NB4 (cell line): ENCODE measurements at places on chromosomes 1 and 21.

- DNase-seq, result no peak
Measured at GRCh38 chr21:42042651-42043050, 28.5 kb upstream of the UMODL1 start.

- DNase-seq, result no peak
Measured at GRCh38 chr21:28821276-28822122, 171.2 kb downstream of the LTN1 start.

DNA sequence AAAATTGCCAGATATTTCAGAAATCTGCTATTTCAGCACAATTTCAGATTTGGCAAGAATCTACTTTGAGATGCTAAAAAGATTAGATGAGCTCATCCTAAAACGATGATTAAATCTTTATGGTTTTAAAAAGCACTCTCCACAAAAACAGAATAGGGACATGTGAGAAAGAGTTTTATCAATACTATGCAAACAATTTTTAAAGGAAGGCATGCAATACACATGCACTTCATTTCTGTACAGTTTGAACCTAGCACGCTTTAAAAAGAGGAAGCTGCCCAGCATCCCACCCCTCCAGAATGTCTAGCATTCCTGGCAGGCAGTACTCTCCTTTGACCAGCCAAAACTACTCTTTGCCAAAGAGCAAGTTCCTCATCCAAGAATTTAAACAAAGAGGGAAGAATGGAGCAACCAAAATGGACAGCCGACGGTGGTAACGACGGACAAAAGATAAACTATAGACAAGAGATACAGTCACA lies 1.3 kb downstream of the ARHGAP29 start:
- DNase-seq, result no peak

- no peak for DNase-seq
Measured at GRCh38 chr1:114216431-114217173, 62.9 kb upstream of the SYT6 start.

DNA sequence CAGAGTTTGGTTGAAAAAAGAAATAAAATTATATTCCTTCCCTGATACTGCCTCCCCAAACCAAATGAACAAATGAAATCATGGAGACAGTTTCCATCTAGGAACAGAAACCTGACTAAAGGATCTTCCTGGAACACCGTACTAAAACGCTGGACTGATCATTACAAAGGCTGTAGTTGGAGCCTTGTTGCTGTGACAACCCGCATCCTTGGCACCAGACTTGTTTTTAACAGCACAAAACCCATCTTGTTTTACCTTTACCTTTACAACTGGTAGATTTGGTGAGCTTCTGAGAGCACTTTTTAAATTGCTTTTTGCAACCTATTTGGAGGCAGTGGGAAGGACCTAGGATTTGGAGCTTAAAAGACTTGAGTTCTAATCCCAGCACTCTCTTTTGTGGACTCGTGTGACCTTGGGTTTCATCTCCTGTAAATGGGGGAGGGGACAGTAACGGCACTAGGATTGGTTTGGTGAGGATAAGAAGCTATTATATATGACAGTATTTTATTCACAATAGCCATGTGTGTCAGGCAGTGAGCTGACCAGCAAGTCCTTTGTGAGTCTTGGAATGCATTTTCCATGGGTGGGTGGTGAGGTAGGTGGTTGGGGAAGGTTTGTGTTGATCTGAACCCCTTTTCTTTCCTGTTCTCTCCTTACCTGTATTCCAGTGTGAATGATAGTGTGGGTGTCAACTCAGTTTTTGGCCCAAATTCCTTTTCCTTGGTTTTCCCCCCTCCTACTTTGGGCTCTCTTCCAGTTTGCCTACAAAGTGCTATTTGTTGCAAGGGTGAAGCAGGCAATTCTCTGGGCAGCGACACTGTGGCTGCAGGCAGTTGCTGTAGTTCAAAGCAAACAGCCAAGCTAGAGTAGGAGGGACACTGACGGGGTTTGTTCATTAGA lies 12.6 kb downstream of the LRRC8D start:
- DNase-seq, result no peak

- DNase-seq, result no peak
Measured at GRCh38 chr1:60151311-60151710, 77.7 kb upstream of the C1orf87 start.

DNA sequence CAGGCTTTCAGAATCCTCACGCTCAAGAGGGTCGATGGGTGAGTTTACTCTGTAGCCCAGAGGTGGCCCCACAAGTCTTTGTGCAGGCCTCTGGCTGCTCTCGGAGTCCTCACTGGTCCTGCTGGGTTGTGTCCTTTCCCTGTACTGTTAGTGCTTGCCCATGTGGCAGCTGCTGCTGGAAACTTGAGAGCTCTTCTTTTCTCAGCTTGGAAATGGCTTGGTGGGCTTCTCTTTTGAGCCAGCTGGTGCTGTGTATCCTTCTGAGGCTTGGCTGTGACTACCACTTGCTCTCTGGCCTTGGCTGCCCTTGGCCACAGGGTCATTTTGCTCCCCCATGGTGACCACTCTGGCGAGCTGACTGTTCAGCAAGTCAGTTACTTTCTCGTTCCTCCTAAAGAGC lies 82.2 kb upstream of the LMO4 start:
- no peak for DNase-seq

DNA sequence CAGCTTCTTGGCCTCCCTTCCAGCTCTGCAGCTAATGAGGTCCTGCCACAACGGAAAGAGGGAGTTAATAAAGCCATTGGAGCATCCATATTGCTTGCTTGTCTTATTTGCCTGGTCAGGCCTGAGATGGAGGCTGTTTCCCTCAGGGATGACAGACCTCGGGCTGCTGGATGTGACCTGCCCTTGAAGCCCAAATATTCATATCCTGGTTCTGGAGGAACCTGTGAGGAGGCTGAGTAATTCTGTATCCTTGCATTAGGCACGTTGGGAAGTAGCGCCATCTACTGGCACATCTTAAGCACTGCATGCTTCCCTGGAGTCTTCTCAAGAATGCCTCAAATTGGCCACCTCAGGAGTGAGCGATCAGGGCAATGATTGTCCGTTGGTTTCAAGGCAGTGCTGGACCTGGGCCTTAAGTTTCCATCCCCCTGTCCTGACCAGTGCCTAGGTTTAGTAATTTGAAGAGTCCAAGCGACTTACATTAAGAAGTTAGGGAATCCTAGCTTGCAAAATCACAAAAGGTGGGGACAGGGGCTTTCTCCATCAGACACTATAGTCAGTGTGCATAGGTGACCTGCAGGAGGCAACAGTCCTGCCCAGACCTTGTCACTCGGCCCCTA lies 13.8 kb upstream of the NASP start:
- DNase-seq, result peak; percentile 81

GRCh38 chr1:210908257-210908656 lies 225.7 kb downstream of the KCNH1 start:
- DNase-seq, result no peak

GRCh38 chr1:20840731-20841130 lies 53.6 kb upstream of the HP1BP3 start:
- DNase-seq, result no peak

DNA sequence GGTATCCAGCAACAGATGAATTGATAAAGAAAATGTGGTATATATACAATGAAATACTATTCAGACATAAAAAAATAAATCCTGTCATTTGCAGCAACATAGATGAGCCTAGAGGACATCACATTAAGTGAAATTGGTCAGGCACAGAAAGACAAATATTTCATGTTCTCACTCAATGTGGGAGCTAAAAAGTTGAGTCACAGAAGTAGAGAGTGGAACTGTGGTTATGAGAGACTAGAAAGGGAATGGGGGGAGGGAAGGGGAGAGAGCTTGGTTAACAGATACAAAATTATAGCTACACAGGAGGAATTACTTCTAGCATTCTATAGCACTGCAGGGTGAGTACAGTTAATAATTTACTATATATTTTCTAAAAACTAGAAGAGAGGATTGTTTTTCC lies 37.1 kb upstream of the SERPINC1 start:
- no peak for DNase-seq
